ENCODE measurements at places on chromosomes 7 and 10.

GRCh38 chr7:28270536-28270935, 89.9 kb upstream of the JAZF1 start:
- no peaks in the 10 kb centered on the region for H3K4me1 ChIP-seq
- H3K4me3 ChIP-seq: no peak overlapping the region
- no peak for DNase-seq
- H3K27ac ChIP-seq: no peak overlapping the region
- H3K27me3 ChIP-seq: no peaks in the 10 kb centered on the region
- no peaks in the 10 kb centered on the region for H3K36me3 ChIP-seq

GRCh38 chr7:88132725-88133124, 87.1 kb downstream of the SRI start:
- no peak for DNase-seq
- H3K4me1 ChIP-seq: no peaks in the 10 kb centered on the region
- no peak overlapping the region for H3K4me3 ChIP-seq
- H3K36me3 ChIP-seq: no peaks in the 10 kb centered on the region
- H3K27me3 ChIP-seq: no peaks in the 10 kb centered on the region

DNA sequence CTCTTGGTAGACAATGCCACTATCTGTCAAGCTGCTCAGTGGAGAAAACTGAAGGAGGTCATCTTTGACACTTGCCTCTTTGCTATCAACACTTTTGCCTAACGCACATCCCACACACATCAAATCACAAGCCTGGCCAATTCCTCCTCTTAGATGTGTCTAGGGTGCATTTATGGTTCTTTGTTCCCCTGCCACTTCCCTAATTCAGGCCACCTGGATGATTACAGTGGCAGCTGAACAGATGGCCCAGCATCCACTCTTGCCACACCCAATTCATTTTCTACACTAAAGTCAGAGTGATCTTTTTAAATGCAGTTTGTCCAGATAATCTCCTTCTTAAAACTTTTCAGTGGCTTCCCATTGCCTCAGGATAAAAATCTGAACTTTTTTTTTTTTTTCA, 58.6 kb downstream of the LAMB4 start:
- no peak for DNase-seq
- no peaks in the 10 kb centered on the region for H3K36me3 ChIP-seq
- no peaks in the 10 kb centered on the region for H3K27me3 ChIP-seq
- no peak overlapping the region for H3K27ac ChIP-seq

GRCh38 chr10:11297136-11297535, 279.5 kb downstream of the CELF2 start:
- no peaks in the 10 kb centered on the region for H3K27me3 ChIP-seq
- H3K4me1 ChIP-seq: no peaks in the 10 kb centered on the region
